Esophagus muscularis mucosa (tissue), 4 donors: ENCODE measurements at places on chromosomes 12 and 14. TPM values are rescaled to one million over a fixed set of nuclear protein-coding genes. Genes with fewer than 3 reads are reported as not detected.

- DNase-seq: no peak
- H3K4me3 ChIP-seq: no peak overlapping the region
- H3K36me3 ChIP-seq: no peaks in the 10 kb centered on the region
- no peak overlapping the region for H3K27ac ChIP-seq
- H3K4me1 ChIP-seq: no peaks in the 10 kb centered on the region
Observed at GRCh38 chr12:15777355-15778012, 11.7 kb downstream of the EPS8 start.

Gene CYP27B1
- total RNA-seq: not detected

Gene PIK3C2G
- 1.2 TPM for total RNA-seq

Gene TAS2R42
- total RNA-seq: not detected

- no peak overlapping the region for H3K4me3 ChIP-seq
- no peak for DNase-seq
- no peak overlapping the region for H3K27ac ChIP-seq
- no peaks in the 10 kb centered on the region for H3K4me1 ChIP-seq
Observed at GRCh38 chr12:112964067-112964670, 14.2 kb upstream of the OAS2 start.

GRCh38 chr12:105231396-105231795 lies 4.6 kb downstream of the APPL2 start:
- DNase-seq: no peak
- no peak overlapping the region for H3K4me3 ChIP-seq
- H3K27ac ChIP-seq: no peak overlapping the region
- H3K27me3 ChIP-seq: no peaks in the 10 kb centered on the region
- peaks cover 39% of the 10 kb centered on the region for H3K4me1 ChIP-seq

Gene PMEL
- total RNA-seq: not detected

DNA sequence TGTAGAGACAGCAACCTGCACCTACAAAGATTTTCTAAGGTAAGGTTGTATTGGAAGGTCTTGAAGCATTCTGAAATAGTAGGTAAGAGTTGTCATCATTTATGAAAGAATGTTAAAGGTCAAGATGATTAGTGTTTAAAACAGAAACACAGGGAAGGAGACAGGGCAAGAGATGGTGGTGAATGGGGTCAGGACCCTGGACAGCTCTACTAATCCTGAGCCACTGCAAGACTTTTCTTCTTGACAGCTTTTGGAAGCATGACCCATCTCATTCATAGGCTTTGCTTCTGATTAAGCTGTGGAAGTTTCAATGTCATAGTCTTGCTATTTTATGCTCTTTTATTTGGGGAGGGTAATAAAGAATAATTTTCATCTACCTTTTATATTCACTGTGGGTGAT lies 75.5 kb upstream of the CAND1 start:
- no peaks in the 10 kb centered on the region for H3K36me3 ChIP-seq
- H3K27me3 ChIP-seq: no peaks in the 10 kb centered on the region
- H3K4me1 ChIP-seq: no peaks in the 10 kb centered on the region
- no peak overlapping the region for H3K27ac ChIP-seq
- H3K4me3 ChIP-seq: no peak overlapping the region

Gene FSCB
- total RNA-seq: not detected

Gene SPX
- total RNA-seq: 0.40 TPM

DNA sequence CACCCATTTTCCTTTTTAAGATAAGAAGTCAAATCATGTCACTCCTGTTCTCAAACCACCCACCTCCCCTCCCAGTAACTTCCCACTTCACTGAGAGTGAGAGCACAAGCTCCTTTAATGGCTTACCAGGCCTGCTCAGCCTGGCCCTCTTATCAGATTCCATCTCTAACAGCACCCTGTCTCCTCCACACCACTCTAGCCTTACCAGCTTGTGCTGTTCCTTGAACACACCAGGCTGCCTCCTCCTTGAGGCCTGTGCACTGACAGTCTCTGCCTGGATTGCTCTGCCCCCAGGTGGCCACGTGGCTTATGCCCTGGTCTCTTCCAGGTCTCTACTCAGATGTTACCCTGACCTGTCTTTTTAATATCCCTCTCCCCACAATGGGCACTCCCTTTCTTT lies 40.1 kb upstream of the EVL start:
- no peak overlapping the region for H3K27ac ChIP-seq
- no peaks in the 10 kb centered on the region for H3K27me3 ChIP-seq
- DNase-seq: no peak
- no peak overlapping the region for H3K4me3 ChIP-seq
- H3K36me3 ChIP-seq: no peaks in the 10 kb centered on the region

Gene APOF
- not detected for total RNA-seq

GRCh38 chr12:49129332-49130150 lies 1.7 kb downstream of the TUBA1B start:
- peak overlapping the region; percentile 100 for H3K27ac ChIP-seq
- peak overlapping the region; percentile 100 for H3K4me3 ChIP-seq
- peaks cover 20% of the 10 kb centered on the region for H3K4me1 ChIP-seq
- peaks cover 17% of the 10 kb centered on the region for H3K36me3 ChIP-seq

GRCh38 chr12:3179731-3180130 lies 102.6 kb downstream of the TSPAN9 start:
- H3K4me3 ChIP-seq: no peak overlapping the region
- no peaks in the 10 kb centered on the region for H3K36me3 ChIP-seq
- peaks cover 25% of the 10 kb centered on the region for H3K4me1 ChIP-seq
- no peaks in the 10 kb centered on the region for H3K27me3 ChIP-seq
- DNase-seq: no peak

DNA sequence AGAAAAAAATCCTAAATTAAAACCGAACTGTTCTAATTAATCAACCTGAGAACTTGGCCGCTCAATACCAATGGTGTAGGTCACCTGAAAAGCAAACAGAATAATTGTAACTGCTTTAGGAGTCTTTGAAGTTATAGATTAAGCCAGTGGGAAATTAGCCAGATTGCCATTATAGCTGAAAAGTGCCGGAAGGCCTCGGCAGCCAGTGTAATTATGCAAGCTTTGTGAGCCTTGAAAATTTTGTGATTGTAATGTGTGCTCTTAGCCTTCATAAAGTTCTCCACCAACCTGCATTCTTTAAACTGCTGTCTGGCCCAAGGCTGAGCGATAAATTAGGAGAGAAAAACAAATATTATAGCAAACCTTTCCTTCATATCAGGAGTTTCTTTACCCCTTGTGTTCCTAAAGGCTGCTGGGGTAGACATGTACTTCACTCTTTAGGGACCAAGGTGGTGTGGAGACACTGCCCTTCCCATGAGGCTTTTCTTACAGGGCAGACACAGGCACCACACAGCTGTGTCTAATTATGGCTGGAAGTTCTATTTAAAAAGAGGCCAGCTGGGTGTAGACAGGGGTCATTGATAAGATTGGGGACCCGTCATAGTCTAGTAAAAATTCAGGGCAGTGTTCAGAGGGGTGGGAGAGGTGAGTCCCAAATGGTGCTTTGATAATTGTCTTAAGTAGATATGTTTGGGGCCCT lies 991.2 kb downstream of the FLRT2 start:
- no peaks in the 10 kb centered on the region for H3K4me1 ChIP-seq
- no peak overlapping the region for H3K4me3 ChIP-seq
- no peaks in the 10 kb centered on the region for H3K36me3 ChIP-seq
- H3K27me3 ChIP-seq: no peaks in the 10 kb centered on the region

Gene KITLG
- 144 TPM for total RNA-seq

GRCh38 chr14:95713596-95714371 lies at the start of gene TCL1A:
Gene TCL1A (minus strand): TSS chr14:95714125. CDS start chr14:95714066, 59 bp downstream.
- DNase-seq: no peak
- peaks cover 36% of the 10 kb centered on the region for H3K27me3 ChIP-seq
- H3K36me3 ChIP-seq: no peaks in the 10 kb centered on the region
- no peak within 1 kb of the TSS for H3K27ac ChIP-seq
- H3K4me1 ChIP-seq: no peaks in the 10 kb centered on the region

- no peak overlapping the region for H3K4me3 ChIP-seq
- DNase-seq: no peak
- H3K27me3 ChIP-seq: no peaks in the 10 kb centered on the region
- no peaks in the 10 kb centered on the region for H3K36me3 ChIP-seq
Observed at GRCh38 chr14:104559804-104560585, 19.6 kb upstream of the C14orf180 start.

DNA sequence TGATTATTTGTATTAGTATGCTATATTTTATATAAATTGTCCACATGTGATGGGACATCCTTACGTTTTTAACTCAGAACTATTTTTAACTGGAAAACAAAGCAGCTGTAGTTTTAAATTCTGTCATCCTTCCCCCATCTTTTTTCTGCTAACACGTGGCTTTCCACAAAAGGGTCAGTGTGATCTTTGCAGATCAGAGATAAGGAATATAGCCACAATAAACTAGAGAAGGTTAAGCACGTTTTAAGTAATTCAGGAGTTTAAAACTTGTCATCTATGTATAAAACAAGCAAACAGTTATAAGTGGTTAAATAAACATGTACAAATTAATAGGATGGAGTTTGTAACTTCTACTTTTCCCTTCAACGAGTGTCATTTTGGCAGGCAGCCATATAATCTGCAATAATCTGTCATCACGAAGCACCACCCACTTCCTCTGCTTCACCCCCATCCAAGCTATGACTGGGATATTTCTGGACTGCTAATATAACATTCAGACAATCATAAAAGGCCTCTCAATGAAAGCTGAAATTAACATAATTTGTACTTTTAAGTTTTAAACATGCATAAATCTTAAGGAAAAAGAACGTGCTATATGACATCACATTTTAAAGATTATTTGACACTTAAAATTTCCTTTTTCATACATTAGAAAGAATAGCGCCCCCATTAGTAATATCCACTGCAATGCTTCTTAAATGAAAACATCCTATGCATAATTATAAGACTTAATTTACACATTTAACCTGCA lies 15.3 kb downstream of the TAOK3 start:
- DNase-seq: no peak
- no peak overlapping the region for H3K4me3 ChIP-seq
- H3K36me3 ChIP-seq: no peaks in the 10 kb centered on the region

GRCh38 chr14:41568979-41569378 lies 37.7 kb upstream of the LRFN5 start:
- H3K4me1 ChIP-seq: no peaks in the 10 kb centered on the region
- DNase-seq: no peak
- no peak overlapping the region for H3K27ac ChIP-seq
- H3K36me3 ChIP-seq: no peaks in the 10 kb centered on the region
